ENCODE measurements at places on chromosomes 4 and X.

DNA sequence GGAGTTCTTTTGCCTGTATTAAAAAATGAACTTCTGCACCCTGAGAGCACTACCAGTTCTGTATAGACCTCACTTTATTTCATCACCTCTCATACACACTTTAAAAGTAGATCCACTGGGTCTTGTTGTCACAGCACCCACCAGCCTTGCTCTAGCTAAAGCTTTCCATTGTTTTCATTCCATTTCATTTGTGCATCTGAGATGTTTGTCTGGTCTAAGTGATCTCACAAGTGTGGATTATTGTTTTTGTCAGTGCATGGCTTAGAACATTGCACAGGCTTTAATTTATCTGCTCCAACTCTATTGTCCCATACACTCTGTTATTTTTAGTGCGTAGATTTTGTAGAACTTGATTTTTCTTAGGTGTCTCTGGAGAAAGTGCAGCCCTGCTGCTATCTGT lies 1157.5 kb upstream of the PABPC4L start:
- no peak for DNase-seq

- no peak for DNase-seq
Measured at GRCh38 chr4:187235456-187236170, 512.0 kb upstream of the FAT1 start.

DNA sequence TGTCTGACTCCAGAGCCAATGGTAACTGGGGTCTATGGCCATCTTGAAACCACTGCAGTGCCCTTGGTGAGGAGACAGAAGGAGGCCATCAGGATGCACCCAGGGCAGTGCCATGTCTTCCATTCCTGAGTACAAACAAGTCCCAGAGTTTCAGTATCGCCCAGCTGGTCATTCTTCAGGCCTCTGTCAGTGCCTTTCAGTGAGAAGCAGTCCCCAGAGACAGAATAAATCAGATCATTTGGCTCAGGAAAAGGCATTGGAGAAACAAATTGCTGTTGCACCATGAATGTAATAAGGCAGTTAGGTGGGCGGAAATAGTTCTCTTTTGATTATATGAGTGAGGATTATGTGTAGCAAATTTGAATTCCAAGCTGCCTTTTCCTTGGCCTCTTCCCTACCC lies 21.3 kb downstream of the ADGRG4 start:
- DNase-seq: no peak

DNA sequence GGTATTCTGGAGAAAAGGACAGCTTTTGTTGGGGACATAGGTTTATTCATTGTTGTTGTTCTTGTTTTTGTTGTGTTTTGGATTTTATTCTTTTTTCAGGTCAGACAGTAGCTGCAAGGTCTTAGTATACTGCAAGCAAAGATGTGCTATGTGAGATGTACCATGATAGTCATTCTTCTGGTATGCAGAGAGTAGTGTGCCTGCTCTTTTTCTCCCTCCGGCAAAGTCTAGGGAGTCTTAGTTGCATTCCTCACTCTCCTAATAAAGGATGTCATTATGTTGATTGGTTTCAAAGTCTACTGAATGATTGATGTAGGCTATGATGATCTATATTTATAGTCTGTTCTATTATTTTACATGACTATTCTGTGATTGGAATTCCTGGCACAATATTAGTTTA lies 119.9 kb upstream of the POF1B start:
- no peak for DNase-seq

- no peak for DNase-seq
Measured at GRCh38 chrX:48511560-48511959, 2.8 kb downstream of the PORCN start.

DNA sequence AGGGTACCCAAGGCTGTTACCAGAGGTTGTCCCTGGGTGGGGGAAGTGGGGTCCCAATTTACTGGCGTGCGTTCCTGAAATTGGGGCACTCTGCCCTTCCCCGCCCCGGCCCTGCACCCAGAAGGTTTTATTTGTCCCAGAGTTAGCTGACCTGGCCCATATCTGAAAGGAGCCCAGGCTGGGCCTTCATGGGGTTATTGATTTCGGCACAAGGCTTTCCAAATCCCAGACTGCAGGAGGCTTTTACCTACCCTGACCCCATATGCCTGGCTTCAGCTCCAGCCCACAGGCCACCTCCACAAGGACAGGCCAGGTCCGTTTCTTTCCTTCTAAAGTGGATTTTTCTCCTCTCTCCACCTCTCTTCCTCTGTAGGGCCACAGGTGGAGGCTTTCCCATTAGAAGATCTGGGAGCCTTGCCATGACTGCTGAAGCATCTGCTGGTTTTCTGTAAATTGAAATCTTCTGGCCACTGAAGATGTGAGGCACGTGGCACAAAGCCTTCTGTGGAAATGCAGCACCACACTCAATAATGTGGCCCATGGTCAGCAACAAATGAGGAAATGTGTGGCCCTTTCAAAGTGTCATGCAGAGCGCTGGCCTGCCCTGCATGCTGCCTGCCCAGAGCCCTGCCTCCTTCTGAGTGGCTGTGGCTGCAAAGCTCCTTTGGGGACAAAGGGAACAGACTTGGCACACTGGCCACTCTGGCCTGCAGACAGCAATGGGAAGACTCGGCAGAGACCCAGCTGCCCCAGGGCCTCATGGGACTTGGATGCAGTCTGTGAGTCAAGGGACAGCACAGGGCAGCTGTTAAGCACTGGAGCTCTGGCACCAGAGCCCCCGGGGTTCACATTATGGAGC lies 43.1 kb upstream of the MTM1 start:
- no peak for DNase-seq

GRCh38 chr4:184988611-184989010 lies 29.7 kb upstream of the HELT start:
- DNase-seq: no peak

DNA sequence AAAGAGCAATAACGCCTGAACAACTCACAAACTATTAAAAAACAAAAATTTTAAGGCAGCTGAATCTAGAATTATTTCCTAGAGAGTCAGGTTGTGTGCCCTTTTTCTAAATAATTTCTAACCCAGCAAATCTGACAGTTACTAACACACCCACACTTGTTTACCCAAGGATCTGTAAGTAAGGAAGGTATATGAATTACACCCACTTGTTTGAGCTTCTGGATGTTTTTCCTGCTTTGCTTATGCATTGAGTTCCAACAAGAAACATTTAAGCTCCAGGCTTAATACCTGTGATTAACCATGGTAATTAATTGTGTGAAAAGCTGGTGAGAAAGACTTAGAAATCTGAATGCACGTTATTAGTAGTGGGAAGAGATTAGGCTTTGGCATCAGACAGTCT lies 1.5 kb downstream of the NIPAL1 start:
- DNase-seq: no peak

- no peak for DNase-seq
Measured at GRCh38 chr4:56273391-56273790, 113.9 kb downstream of the AASDH start.

DNA sequence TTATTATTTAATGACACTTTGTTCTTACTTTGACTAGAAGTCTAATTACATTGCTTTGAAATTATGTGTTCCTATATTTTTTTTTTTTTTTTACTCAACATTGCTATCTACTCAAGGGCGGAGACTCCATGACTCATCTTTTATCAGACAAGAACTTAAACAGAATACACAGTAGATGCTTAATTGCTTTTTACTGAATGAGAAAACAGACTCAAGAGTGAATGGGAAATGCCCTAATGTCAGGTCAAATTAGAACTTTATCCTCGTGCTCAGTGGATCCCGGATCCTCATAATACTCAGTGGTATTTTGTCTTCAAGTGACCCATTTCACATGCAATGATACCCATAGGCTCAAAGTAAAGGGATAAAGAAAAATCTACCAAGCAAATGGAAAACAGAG lies 954.5 kb upstream of the IGFBP7 start:
- DNase-seq: no peak

DNA sequence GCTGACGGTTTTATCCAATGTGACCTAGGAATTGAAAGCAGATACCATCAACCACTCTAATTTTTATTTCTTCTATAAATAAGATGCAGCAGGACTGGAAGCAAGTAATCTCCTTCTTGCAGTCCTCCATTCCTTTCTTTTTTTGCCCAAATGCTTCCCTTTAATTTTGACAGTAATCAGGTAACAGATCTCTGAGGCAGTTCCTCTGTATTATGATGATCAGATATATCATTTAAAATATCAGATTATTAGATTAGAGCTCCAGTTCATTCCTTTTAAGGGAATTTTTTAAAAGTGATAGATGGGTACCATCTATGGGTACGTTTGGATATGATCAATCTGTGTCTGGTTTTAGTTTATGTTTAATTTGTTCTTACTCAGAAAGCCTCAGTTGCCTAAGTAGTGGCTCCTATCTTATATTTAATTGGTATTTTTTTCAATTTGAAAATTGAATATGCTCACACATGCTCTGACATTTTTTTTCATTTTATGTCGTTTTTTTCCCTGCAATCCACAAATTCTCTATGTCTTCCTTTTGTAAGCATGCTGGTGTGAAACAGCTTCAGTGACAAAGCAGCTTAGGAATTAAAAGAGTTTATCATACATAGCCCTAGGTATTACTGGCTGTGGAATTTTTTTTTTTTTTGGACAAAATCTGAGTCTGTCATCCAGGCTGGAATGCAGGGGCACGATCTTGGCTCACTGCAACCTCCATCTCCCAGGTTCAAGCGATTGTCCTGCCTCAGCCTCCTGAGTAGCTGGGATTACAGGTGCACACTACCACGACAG lies 73.7 kb upstream of the ANK2 start:
- DNase-seq: no peak

DNA sequence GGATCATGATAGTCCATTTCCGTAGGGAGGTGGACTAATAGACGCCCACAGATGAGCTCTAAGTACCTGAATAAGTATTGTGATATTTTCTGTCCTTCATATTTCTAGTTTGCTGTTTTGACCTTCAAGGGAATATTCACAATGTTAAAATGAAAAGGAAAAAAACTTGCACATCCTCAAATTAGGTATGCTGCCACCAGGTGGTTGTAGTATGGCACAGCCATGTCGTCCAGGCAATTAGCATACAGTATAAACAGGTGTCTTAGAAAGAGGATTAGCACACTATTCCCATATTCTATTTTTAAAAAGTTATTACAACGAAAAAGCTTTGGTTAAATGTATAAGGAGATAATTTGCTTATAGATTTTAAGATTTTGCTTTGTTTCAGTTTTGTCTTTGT lies 802.0 kb downstream of the RPA4 start:
- DNase-seq: peak; percentile 18

- no peak for DNase-seq
Measured at GRCh38 chrX:123876844-123877243, 17.0 kb downstream of the XIAP start.

All from GM13976 (cell line).